SW480 (cell line): ENCODE measurements at places on chromosomes 2 and 18.

GRCh38 chr18:74346206-74346605 lies 30.6 kb downstream of the C18orf63 start:
- DNase-seq: no peak

- DNase-seq: peak; percentile 35
Observed at GRCh38 chr2:215949991-215950404, 63.4 kb downstream of the MREG start.

DNA sequence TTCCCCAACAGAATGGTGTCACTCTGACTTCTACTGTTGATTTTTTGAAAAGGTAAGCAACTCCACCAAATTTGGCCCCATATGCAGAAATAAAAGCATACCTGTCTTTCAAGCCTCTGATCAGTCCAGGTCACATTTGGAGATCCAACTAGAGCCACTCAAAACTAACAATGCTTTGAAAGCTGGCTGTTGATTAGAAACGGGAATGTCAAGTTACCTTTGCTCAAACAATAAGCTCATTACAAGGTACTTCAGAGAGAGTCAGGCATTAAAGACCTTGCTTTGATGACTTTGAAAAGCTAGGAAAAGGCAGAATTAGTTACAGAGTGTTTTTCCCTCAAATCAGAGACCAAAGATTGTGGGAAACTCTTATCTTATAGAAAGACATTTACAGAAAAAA lies 4.8 kb upstream of the IHH start:
- no peak for DNase-seq

DNA sequence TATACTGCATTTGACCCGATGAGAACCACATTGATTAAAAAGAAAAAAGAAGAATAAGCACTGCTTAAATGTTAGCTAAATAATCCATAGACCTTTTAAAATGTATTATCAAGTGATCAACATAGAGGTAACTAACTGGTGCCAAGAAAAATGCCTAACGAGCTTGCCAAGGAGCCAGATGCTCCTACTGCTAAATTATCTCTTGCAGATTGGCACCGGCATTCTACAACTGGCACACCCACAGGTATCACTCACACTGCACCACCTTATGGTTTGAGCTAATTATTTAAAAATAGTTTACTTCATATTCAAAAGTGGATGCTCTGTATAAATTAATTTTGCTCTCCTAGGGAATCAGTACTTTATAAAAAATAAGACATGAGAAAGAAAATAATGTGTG lies 341.6 kb upstream of the CDH7 start:
- DNase-seq: no peak

DNA sequence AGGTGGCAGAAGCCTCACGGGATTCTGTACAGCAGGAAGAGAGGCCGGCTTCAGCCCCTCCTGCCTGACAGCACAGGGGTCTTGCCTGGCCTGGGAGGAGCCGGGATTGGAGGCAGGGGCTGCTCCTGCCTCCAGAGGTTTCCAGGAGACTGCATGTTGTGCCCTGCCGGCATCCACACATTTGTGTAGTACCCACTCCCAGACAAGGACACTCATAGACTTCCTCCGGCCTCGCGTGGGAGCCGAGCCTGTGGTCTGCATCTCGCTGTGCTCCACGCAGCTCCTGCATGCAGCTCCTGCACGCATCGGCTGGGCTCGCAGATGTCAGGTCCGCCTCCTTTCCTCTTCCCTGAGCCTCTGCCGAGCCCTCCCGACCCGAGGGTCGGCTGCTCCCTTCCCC lies 34.7 kb downstream of the TPO start:
- no peak for DNase-seq

DNA sequence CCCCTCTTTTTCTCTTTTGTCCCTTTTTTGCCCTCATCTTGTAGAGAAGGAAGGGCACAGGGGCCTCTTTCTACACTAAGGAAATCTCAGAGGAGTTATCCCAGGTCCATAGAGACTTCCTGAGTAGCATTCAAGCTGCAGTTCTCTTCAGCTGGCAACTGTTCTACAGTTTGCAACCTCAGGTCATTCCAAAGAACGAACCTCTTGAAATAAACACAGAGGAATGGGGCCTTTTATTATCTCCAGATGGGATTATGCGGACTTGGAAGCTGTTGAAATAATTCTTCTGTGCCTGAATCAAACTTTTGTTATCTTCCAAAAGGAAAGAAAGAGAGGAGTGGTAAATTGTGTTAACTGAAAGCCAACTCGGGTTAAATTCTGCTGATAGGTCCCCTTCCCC lies 31.0 kb upstream of the NFE2L2 start:
- DNase-seq: no peak

- DNase-seq: peak; percentile 72
Observed at GRCh38 chr18:54388203-54389142, 30.8 kb downstream of the C18orf54 start.

DNA sequence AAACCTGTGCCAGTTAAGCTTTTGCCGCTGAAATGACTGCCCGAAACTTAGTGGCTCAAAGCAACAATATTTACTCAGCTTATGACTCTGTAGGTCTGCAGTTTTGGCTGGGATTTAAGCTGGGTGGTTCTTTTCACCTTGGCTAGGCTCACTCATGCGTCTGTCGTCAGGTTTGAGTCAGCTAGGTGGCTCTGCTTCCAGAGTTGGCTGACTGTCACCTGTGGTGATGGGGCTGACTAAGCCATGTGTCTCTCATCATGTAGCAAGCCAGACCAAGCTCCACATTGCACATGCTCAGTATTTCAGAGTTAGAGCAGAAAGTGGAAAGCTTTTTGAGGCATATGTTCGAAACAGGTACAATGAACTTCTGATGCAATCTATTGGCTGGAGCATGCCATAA lies 354.8 kb downstream of the MEIS1 start:
- no peak for DNase-seq

DNA sequence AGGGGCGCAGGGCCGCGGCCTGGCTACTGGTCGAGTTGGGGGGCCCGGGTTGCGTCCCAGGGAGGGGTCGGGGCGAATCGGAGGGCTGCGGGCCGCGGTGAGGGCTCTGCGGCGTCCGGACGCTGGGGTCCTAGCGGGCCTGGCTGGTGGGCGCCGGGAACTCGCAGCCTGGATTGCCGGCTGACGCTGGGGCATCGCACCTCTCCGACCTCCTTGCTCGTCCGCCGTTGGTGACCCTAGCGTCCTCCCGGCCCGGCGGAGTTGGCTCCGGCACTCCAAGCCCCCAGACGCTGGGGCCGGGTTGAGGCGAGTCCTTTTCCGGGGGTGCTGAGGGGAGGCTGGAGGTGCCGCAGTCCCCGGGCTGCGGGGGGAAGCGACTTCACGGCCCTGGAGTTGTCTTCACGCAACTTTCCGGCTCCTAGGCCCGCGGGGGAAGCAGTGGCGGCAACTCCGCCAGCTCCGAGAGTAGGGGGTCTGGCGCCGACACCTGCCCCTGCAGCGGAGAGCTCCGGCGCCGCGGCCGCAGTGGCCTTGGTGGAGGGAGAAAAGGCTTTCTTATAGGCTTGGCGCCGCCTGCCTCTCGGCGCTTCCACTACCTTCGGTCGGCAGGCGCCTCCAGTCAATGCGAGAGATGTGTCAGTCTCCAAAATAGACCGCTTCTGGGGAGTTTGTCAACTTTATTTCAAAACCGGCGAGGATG lies 70.3 kb downstream of the HAUS1 start:
- DNase-seq: peak; percentile 10

DNA sequence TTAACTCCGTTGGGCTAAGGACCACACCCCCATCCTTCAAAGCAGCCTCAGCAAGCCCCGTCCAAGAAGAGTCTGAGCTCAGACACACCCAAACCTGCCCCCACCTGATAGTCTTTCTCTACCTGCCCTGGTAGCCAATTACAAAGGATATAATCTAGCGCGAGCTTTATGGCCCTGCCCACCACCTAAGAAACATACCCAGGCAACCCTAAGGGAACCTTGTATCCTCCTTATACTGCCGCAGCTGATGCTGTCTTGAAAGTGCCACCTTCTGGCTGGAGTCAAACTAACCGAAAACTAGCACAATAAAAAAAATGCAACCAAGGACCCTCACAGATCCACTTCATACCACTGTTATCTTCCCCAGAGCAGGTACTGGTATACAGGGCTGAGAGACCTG lies 628.3 kb upstream of the REG3G start:
- no peak for DNase-seq

GRCh38 chr18:77095391-77096371 lies 36.9 kb downstream of the MBP start:
- DNase-seq: no peak

- peak; percentile 7 for DNase-seq
Observed at GRCh38 chr2:192197357-192197756, 2.6 kb upstream of the TMEFF2 start.

GRCh38 chr2:40554665-40555294 lies 102.9 kb upstream of the SLC8A1 start:
- peak; percentile 44 for DNase-seq

DNA sequence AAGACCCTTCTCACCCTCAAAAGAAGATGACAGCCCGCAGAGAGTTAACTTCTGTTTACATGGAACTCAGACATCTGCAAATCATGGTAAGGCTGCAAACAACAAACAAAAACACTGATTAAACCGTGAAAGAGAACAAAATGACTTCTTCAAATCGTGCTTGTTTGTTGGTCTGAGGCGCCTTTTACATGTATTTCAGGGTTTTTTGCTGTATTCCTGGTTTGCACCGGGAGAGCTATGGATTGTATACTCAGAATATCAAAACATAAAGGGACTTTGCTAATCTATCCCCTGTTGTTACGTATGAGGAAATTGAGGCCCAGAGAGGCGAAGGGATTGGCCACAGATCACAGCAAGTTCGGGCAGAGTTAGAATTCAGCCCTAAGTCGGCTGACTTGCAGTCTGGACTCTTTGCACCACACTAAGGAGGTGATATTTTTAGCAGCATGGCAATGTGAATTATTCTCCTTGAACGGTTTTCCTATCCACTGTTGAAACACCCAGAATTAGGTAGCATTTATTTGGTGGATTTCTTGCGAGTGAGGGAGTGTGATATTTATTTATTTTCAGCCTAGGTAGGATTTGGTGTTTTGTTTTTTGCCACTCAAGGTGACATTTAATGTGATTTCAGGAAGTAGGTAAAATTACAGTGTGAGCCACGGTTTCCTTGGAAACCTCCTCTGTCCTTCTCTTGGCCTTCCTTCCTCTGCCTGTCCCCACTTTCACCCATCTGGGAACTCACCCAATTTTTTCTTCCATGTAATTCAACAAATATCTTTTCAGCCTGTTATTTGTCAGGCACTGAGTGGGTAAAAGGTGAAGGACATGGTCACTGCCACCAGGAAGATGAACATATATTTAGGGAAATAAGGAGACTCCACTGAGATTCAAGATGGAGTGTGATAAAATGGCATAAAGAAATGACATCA lies 980 bp upstream of the PDE6D start:
- peak; percentile 11 for DNase-seq

DNA sequence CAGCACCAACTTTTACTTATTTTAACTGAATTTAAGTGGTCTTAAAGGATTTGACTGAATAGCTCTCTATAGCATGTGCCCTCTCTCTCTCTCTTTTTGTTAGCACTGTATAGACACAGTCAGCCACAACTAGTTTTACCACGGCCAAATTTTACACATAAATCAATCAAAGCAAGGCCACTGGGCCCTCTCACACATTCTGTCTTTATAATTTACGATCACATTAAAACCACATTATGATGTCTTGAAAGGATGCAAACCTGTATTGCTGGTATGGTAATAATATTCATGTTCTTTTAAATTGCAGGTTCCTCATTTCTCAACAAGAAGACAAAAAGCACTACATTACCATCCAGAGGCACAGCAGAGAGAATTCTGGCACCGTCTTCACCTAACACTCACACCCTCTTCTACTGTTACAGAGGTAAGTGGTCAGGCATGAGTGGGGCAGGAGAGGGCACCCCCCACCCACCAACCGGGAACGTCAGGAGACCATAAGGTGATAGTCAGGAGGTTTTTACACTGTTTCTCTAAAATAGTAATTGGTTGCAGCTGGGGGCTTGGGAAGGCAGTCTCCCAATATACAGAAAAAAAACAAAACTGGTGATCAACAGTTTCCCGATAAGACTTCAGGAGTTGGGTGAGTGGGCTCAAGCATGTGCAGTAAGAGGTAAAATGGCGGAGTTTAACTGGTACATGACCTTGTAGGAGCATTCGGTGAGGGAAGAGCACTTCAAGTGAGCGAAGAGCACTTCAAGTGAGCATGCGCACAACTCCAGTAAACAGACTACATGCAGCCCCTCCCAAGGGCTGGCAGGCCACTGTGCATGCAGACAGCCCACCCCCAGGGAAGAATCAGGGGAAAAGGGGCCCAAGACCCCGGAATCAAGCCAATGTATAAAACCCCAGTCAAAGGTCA lies 296.7 kb downstream of the PIEZO2 start:
- DNase-seq: no peak

- no peak for DNase-seq
Observed at GRCh38 chr2:198928026-198928425, 529.7 kb downstream of the SATB2 start.

GRCh38 chr2:17413036-17413435 lies 105.2 kb downstream of the RAD51AP2 start:
- DNase-seq: no peak

DNA sequence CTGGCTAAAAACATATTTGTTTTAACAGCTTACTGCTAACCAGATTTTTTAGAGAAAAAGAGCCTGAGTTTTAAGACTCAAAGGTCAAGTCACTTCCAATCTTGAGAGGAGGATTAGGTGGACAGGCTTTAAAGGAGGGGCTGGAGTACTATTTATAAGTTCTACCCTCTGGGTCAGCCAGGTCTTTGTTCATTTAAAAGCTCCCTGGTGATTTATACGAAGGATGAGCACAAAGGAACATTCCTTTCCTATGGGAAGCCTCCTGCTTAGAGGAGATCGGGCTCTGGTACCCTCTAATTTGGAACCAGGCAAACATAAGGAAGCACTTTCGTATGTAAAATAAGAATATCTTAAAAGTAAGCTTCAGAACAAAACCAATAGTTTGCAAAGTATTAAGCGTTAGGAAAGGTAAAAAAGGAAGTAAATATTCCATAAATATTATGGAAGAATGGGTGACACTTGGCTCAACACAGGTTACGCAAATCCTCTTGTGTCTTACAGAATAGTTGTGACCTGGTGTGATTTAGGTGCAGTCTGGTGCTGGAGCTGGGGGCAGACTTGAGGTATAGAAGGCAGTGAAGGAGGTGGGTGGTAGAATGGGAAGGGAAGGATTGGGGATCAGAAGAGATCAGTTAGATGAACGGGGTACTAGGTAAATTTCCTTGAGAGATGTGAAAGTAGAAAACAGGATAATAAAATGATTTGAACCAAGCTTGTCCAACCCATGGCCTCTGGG lies 35.6 kb downstream of the PDE6D start:
- no peak for DNase-seq

GRCh38 chr2:241123816-241124536 lies 21.9 kb upstream of the MTERF4 start:
- DNase-seq: peak; percentile 31

GRCh38 chr2:10289352-10289751 lies 13.4 kb upstream of the HPCAL1 start:
- peak; percentile 69 for DNase-seq

DNA sequence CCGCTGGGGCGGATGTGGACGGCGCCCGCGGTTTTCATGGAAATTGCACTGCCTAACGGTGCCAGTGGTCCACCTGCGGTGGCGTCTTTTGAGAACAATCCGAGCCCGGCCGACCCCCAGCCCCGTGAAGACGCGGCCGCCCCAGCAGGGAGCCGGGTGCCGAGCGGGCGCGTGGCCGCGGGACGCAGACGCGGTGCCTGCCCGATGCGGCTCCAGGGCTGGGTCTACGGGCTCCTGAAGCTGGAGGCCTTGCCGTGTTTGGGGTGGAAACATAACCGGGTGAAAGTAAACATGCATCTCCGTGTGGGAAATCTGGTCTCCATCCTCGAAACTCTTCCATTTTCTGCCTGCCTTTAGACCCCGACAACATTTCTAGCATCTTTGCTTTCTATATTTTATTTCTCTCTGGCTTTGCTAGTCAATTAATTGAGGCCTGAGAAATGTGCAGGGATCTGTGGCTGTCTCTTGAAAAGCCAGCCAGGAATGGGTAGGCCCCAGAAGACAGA lies 572 bp downstream of the INPP4A start:
- DNase-seq: peak; percentile 17
